ENCODE measurements at places on chromosomes 1 and 21. TPM values are rescaled to one million over a fixed set of nuclear protein-coding genes. Genes with fewer than 3 reads are reported as not detected.
A peak's percentile ranks its signal among the peaks of the same experiment; 100 is the strongest.

GRCh38 chr1:231376875-231377549, 38.9 kb downstream of the SPRTN start:
- H3K27ac ChIP-seq = peak overlapping the region; percentile 36
- H3K36me3 ChIP-seq = no peaks in the 10 kb centered on the region
- peak; percentile 43 for DNase-seq
- peak overlapping the region; percentile 60 for H3K4me3 ChIP-seq

DNA sequence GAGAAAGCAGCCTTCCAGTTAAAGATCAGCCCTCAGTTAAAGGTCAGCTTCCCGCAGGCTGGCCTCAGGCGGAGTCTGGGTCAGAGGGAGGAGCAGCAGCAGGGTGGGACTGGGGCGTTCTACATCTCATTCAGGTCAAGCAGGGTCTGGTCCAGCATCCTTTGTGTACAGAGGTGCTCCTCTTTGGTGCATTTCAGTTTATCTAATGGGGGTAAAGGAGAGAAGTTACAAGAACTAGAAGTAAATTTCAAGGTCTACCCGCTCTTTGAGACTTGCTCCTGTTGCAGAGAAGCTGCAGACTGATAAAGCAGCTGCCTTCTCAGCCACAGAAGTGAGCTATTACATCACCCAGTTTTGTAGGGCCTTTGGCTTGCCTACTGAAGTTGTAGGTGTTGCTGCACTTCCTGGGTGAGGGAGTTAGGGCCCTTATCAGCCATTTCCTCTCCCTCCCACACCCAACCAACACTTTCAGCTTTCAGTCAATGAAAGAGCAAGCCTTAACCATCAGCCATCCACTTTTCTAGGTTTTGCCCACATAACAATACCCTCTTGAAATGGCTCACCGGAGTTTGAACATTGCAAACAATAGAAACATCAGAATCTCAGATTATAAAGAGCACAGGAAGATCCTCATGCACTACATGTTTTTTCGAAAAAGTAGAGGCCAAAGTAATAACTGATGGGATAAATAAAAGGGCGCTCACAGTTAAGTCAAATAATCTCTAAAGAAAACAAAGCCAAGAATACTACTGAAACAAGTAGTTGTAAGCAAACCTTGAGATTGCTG, 2.8 kb upstream of the NUP210L start:
- H3K4me3 ChIP-seq = peak overlapping the region; percentile 74
- H3K36me3 ChIP-seq = peaks cover 53% of the 10 kb centered on the region

- peaks cover 22% of the 10 kb centered on the region for H3K4me1 ChIP-seq
- no peaks in the 10 kb centered on the region for H3K36me3 ChIP-seq
- no peak overlapping the region for H3K27ac ChIP-seq
- peaks cover 68% of the 10 kb centered on the region for H3K27me3 ChIP-seq
- DNase-seq = no peak
These were observed 2.7 kb upstream of the NTNG1 start for GRCh38 chr1:107138166-107138565.

DNA sequence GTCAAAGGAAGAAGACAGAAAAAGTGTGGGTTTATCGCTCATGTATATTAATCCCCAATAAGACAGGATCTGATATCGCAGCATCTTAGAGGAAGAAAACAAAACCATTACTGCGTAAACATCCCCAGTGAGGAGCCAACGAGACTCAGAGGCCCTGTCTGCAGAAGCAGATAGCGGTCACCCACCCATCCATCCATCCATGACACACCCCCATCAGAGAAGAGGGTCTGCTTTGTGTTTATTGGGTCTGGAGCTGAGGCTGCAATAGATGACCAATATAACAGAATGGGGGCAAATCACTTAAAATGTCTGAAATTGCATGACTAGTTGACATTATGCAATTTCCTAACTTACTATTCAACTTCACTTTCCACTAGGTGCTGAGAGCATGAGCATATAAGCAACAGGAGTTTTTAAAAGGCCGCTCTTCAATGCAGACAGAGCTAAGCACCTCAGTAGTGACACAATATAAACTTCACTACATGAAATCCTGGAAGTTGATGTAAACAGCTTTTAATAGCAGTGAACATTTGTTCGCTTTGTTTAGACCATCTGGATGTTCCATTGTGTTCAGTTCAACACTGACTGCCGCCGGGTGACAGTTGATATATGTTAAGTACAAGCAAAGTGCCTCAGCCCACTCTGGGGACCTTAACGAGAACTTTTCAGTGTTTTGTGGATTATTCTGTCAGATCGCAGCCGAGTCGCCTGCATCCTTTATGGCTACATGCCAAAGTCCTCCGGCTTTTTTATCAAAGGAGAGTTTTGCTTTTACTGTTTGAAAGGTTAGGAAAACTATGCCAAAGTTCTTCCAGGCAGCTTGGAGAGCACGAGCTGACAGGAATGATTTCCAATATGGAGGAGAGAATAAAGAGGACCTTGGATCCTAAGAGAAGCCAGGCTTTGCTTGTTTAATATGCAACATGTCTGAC, 167.5 kb downstream of the ZNF281 start:
- no peak for DNase-seq
- H3K4me1 ChIP-seq = peaks cover 11% of the 10 kb centered on the region
- H3K27me3 ChIP-seq = peaks cover 45% of the 10 kb centered on the region

- no peak overlapping the region for H3K27ac ChIP-seq
- H3K27me3 ChIP-seq = no peaks in the 10 kb centered on the region
- no peaks in the 10 kb centered on the region for H3K36me3 ChIP-seq
- H3K4me1 ChIP-seq = no peaks in the 10 kb centered on the region
- H3K4me3 ChIP-seq = no peak overlapping the region
These were observed 78.9 kb downstream of the PTPRU start for GRCh38 chr1:29315262-29315661.

DNA sequence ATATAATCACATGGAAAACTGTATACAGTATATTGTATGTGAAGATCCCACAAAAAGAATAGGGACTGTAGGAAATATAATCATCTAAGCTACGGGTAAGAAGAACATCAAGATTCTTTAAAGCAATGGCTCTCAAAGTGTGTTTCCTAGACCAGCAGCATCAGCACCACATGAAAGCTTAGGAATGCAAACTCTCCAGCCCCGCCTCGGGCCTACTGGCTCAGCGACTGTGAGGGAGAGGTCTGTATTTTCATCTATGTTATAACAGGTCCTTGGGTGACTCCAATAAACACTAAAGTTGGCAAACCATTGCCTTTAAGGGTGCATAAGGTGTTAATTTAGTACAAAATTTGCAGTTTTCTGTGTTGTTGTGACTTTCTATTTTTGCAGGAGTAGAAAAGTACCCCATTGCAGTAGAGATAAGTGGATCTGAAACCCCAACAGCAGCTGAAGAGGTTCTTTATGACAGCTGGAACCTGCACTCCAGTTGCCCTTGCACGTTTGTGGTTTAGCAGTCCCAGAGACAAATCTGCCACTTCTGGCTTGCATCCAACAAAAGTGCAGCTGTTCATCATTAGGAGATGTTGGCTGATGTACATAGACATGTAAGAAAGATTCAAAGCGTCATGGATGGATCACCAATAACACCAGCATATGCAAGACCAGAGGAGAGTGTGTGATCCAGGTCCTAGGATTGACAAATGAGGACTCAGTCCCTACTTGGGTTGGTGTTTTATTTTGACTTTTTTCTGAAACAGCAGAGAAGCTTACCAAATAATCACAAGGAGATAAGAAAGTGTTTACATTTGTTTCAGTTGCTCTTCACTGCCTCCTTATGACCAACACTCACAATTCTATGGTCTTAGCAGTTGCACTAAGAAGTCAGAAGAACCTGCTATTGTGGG, 15.9 kb upstream of the IFNAR1 start:
- no peak for DNase-seq
- no peaks in the 10 kb centered on the region for H3K27me3 ChIP-seq
- H3K4me1 ChIP-seq = peaks cover 13% of the 10 kb centered on the region
- H3K36me3 ChIP-seq = no peaks in the 10 kb centered on the region
- H3K4me3 ChIP-seq = no peak overlapping the region
- no peak overlapping the region for H3K27ac ChIP-seq

DNA sequence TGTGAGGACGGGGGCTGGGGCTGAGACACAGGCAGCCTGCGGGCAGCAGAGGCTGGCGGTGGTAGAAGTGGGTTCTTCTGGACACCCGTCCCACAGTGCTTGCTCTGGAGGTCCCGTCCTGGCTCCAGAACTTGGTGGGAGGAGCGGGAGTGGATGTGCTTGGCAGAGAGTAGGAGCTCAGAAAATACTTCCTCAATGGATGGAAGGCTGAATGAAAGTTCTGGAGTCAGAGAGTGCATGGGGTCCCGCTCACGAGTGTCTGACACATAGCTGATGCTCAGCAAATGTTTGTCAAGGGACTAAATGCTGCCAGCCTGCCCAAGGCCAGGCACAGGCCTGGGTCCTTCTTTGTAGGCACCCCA, 13.4 kb upstream of the NES start:
- DNase-seq = no peak
- no peak overlapping the region for H3K4me3 ChIP-seq
- peaks cover 60% of the 10 kb centered on the region for H3K27me3 ChIP-seq

DNA sequence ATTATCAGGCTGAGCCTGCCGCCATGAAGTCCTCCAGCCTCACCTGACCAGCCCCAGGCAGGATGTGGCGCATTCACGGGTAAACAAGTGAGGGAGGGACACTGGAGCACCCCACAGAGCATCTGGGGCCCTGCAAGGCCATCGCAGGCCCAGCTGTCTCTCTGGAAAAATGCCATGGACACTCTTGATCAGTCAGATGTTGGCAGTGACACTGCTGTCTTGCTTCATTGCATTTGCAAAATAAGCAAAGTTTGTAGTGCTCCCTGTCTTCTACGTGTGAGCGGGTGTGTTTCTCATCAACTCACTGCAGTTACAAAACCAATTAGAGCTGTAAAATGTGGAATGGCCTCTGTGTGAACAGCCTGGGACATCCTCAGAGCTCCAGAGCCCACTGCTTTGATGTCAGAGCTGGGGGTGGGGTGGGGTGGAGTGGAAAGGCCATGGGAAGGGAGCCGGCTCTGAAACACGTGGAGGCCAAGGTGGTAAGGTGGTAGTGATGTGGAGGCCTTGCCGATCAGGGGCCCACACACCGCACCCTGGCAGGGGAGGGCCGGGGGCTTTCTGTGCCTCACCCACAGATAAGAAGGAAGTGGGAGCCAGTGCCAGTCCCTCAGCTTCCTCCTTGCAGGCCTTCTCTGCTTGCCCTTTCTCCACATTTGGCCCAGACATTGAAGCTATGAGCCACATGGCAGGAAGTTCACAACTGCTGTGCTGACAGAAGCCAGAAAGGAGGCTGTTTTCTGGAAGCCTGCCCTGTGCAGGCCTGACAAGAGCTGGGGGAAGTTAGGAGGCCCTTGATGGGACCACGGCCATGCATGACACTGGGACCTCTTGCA, 254.9 kb downstream of the RHOU start:
- no peaks in the 10 kb centered on the region for H3K4me1 ChIP-seq
- no peak overlapping the region for H3K4me3 ChIP-seq
- no peak overlapping the region for H3K27ac ChIP-seq
- no peak for DNase-seq
- H3K27me3 ChIP-seq = no peaks in the 10 kb centered on the region

EXOSC10 gene
- total RNA-seq = 84.6 TPM

SYTL1 gene
- total RNA-seq = 89.9 TPM

NR5A2 gene
- 0.16 TPM for total RNA-seq

CAMK1G gene
- total RNA-seq = 0.43 TPM

ESPN gene
- 1.3 TPM for total RNA-seq

Measured in activated T-cell treated with anti-CD3 and anti-CD28 coated beads, Interleukin-2, amount 50 U/mL, for 72 hours (primary cell).